Cardiac muscle cell (in vitro differentiated cells and primary cell): ENCODE measurements at places on chromosomes 2 and 18.
A peak's percentile ranks its signal among the peaks of the same experiment; 100 is the strongest.

DNA sequence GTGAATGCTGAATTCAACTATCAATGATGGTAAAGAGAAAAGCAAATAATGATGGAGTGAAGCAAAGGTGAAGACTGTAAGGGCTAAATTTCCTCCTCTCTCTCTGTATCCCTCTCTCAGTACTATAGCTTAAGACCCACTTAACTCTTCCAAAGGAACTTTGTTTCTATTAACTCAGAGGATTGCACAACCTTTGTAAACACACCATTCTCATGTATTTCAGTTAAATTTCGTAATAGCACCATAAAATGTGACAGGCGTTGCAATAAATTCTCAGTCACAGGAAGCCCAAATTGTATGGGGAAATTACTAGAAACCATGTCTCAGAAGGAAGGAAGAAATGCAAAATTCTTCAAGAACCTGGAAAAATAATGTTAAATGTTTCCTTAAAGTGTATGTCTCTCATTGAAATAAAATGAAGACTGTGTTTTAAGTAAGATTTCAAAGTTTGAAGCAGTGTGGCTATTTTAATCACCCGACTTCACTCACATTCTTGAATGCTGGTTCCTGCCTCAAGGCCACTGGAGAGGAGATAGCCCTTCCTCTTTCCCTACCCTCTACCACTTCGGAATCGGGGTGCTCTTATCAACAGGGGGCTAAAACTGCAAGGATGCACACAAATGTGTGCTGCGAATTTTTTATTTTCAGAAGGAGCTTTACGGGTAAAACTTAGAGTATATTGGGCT is 112.1 kb downstream of the FTCDNL1 start:
- DNase-seq, result peak; percentile 82

DNA sequence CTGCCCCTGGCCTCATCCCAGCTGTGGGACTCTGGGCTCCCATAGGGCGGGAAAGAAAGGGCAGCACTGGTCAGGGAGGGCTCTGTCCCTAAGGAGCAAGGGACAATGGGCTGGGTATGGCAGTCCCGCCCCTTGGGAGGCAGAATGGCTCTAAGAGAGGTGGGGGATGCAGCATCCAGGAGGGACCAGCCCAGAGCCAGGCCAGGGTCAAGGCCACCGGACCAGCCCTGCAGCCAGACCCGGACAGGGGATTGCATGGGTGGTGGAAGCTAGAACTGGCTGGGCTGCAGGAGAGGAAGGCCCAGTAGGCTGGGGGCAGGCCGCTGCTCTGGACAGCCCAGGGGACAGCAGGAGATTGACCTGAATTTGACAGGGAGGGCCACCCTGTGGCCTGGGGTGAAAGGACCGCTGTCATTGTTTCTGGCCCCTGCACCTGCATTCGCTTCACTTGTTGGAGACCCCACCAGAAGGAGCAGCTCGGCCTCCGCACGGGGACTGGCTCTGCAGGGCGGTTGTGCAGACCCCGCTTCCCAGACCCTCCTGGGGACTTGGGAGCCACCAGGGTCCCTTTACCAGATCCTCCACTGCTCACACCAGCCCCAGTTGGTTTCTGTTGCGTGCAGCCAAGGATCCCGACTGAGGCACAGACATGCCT is 14.6 kb downstream of the RAMP1 start:
- no peak for DNase-seq

- DNase-seq, result no peak
Measured at GRCh38 chr2:128004509-128004908, 23.4 kb downstream of the SAP130 start.

DNA sequence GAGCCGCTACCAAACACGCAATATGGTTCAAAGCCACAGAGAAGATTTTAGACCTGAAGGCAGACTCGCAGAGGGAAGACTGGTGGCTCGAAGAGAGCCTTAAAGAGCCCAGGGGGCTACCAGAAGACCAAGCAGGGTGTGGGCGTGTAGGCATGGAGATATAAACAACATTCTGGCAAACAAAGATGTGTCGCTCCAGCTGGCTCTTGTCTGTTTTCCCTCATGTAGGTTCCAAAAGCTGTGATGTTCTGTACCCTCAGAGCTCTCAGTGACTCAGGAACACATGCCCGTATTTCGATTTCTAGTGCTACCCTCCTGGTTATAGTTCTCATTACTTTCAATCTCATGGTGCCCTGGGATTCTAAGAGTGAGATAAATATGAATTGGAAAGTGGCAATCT is 44.5 kb downstream of the DOCK10 start:
- DNase-seq, result peak; percentile 56

DNA sequence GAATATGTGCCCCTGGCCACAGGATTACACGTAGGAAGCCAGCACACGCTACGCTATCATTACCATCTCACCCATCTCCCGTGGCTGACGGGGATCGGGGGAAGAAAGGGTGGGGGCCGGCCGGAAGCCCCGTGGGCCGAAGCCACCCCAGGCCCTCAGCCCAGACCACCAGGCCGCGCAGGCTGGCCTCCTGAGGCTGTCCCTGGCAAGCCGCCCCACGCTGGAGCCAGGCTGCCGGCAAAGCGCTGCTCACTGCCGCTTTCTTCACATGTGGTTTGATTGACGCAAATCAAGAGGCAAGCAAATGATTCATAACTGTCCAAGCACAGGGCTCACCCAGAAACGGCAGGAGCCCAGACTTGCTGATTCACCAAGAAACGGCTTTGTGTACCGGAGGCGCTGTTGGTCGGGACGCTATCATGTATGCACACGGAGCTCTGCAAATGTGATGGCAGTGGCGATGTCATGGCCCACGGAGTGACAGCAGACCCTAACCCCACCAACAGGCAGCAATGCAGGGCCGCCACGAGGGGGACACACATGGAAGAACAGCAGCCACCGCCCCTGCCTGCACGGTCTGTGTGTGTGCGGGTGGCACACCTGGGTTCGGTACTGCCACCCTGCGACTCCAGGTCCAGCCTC is 125.7 kb downstream of the HDAC4 start:
- DNase-seq, result peak; percentile 95

- no peak for DNase-seq
Measured at GRCh38 chr18:27803957-27804356, 373.0 kb downstream of the CDH2 start.

DNA sequence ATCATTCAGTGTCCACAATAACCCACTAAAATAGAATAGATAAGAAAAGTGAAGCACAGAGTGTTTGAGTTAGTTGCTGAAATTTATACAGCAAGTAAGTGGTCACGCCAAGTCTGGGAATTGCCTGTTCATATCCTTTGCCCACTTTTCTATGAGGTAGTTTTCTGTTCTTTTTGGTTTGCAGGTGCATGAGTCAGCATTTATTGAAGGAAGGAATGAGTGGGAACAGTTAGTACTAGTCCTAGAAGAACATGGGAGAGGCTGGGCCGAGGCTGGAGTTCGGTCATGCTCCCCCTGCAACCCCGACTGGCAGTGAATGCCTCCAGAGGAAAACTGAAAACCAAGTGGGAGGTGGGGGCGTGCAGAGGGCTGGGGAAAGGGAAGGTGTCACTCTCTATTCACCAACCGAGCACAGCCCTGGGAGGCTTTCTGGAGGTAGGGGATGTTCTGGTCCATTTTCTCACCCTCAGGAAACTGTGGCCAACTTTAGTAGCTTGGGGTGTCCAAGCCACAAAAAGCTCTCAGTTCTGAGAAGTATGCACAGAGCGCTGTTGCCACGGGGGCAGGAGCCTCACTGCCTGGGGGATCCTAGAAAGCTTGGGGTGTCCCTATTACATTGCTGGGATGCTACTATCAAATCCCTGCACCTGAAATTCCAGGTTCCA is 41.4 kb downstream of the FOSL2 start:
- no peak for DNase-seq

DNA sequence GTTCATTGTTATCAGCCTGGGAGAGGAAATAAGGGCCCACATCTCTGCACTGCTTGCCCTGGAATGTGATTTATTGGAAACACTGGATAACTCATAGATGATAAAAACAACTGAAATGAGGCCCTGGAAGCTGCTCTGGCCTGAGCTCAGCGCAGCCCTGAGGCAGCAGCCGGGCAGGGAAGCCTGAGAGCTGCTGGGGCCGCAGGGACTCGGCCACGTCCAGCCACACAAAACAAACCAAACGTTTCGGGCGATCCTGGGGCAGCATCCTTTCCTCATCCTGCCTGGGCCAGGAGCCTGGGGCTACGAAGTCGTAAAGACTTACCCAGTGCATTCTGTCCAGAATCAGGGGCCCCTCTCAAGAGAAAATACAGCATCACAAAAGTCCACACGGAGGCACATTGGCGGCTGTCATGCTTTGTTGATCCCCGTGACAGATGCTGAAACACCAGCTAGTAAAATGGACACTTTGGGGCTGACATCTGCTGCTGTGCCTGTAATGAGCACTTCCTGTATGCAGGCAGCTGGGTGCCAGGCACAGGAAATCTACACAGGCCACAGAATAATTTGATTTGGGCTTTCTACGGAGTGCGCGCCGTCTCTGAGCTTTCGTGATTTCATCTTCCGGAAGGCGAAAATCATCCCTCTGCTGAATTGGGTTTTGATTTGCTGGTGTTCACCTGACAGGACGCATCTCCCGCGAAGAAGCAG is 250.6 kb downstream of the EIPR1 start:
- DNase-seq, result peak; percentile 20

- DNase-seq, result no peak
Measured at GRCh38 chr2:112691881-112692281, 28.9 kb upstream of the NT5DC4 start.

DNA sequence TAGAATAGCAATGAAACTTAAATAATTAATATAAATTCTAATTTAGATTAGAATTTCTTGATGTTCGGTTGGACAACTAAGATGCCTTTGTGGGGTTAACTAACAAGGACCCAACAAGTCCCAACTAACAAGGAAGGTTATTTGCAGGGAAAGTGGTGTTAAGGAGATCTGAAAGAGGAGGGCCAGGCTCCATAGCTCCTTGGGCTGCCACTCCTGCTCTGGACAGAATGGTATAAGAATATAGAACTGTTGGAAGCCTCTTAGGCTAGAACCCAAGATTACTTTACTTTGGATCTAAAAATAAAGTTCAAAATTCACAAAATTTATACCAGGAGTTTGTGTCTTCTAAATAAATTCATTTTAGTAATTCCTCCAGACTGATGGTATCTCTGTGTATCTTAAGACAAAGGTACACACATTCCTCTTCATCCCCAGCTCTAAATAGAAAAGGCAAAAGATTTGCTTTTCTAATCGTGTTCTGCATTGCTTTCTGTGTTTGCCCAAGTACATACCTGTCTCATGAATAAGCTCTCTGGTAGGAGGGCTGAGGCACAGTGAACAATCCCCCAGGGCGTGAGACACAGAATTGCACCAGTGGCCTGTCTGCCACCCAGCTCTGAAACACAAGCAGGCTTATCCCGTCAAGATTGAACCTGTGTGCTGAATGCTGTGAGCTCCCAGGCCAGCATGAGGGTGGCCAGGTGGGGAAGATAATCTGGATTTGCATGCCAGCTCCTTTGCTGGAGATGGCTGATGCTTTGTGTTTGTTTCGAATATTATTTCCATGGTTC is 176.0 kb downstream of the ACKR3 start:
- DNase-seq, result peak; percentile 25

DNA sequence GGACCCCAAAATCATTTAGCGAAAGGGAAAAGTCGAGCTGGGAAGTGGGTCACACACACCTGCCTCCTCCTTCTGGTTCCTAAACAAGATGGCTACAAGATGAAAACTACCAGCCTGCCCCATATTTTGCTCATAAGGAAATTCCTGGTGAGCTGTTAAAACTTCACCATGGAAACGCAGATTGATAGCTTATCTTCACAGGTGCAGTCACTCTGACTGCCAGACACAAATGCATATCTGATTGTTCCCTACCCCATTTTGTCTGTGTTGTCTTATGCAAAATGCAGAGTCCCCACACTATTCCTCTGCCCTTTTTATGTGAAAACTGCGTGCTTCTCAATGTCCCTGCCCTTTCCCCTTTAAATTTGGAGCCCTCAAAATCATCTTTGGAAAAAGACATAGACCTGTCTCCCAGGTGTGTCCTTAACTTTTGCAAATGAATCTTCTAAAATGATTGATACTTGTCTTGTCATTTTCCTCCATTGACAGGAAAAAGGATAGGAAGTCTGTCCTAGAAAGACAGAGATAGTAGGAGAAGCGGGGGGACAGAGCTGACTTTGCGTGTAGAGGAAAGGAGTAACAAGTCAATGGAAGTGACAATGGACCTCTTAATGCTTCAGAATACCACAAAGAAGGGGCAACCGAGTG is 38.9 kb upstream of the THOC1 start:
- DNase-seq, result no peak

DNA sequence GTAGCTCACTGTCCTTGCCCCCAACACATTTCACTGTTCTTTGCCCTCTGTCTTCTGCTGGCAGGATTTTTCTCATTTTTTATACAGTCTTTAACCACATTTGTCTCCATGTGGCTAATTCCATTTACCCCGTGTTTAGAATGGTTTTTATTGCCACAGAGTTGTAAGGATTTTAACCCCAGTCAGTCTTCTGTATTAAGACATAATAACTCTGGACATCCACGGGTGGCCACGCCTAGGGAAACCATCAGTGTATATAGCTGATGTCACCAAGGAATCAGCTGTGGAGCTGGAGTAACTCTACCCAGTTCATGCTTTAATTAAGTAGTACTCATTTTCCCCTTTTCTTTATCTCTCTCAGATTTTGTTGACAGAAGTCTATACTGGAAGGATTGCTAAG is 139.8 kb downstream of the MAP4K4 start:
- no peak for DNase-seq

DNA sequence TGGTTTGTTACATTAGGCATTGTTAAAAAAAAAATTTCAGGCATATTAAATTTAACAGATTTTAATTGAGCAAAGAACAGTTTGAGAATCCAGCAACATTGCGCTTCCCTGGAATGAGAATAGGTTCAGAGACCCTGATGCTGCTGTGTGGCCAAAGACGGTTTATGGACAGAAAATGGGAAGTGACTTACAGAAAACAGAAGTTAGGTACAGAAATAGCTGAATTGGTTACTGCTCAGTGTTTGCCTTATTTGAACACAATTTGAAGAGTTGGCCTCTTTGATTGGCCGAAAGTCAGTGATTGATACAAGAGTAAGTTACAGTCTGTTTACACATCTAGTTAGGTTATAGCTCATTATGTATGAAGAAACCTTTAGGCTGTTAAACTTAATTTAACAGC is 6.0 kb upstream of the NEDD4L start:
- no peak for DNase-seq

GRCh38 chr2:84539729-84540128 is 23.4 kb downstream of the DNAH6 start:
- no peak for DNase-seq

DNA sequence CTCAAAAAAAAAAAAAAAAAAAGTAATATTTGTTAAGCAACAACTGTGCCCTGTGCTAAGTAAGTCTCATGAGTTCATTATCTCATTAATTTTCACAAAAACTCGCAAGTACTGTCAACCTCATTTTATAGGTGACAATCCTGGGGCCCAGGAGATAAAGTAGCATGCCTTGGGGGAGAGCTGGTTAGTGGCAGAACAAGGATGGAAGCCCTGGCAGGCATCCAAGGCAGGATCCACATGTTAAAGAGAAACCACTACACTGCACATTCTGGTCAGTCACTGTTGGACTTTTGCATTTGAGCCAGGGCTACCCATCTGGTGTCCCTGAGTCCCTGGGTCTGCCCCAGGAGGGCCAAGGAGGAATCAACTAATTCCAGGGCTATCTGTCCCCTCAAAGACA is 54.6 kb downstream of the ZFP36L2 start:
- DNase-seq, result peak; percentile 61
